NCI-H510A (cell line): ENCODE measurements at places on chromosomes 1 and 21.

DNA sequence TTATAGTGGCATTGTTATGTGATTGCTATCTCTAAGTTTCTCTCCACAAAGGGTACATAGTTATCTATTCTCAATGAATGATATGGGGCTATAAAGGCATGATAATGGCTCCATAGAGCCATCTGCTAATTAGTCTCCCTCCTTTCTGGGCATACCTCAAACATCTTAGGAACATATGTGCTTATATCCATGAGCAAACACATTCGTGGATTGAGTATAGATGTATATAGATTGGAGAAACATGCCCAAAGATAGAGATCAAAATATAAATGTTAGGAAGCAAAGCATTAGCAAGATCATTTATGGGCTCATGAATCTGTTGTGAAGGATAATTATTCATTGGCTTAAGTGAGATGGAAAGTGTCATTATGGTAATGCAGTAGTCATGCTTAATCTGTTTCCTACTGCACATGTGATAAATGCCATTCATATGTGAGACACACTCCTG lies 155.8 kb upstream of the UBE2U start:
- no peak for DNase-seq

DNA sequence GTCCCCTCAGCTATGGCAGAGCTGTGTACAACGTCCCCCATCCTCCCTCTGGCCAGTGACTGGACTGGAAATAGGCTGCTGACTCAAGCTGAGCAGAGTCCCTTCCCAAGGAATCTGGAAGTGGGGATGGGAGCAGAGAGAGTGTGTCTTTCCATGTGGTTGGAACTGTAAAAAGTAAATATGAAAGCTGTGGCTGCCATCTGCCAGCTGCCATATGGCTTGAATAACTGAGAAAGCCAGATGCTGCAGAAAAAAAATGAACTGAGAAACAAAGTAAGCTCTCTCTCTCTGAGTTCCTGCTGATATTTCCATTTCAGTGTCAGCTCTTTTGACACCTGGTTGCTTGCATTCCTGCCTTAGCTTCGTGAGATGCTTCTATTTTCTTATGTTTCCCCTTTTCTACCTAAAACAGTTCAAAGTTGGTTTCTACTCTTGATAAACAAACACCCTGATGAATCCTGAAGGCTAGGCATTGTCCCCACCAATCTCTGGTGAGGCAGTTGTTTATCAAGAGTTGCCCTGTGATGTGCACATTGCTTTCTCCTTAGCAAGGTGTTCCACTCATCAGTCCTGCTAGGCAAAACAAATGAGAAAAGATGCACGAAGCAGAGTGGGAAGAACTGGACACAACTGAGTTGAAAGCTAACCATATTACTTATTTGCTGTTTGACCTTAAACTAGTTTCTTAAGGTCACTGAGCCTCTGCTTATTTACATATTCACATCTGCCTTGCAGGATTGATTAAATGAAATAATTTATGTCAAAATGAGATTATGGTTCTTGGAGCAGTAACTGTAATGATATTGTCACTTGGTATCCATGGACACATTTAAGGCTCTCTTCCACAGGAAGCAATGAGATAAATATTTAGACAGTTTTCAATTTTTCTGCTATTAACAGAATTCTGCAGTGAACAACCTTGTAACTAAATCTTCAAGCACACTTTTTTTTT lies 16.6 kb upstream of the DR1 start:
- no peak for DNase-seq

- DNase-seq = no peak
Measured at GRCh38 chr1:160844447-160845232, 18.0 kb downstream of the CD244 start.

- no peak for DNase-seq
Measured at GRCh38 chr1:8354038-8354437, 36.1 kb downstream of the SLC45A1 start.

- no peak for DNase-seq
Measured at GRCh38 chr1:189121941-189122340, 1355.7 kb downstream of the BRINP3 start.
